Prostate gland (tissue), 2 donors: ENCODE measurements at places on chromosomes 4 and X. TPM values are rescaled to one million over a fixed set of nuclear protein-coding genes. Genes with fewer than 3 reads are reported as not detected.

SRPX gene
- total RNA-seq, result 8.6 TPM

MAPK10 gene
- total RNA-seq, result 64.9 TPM

DNA sequence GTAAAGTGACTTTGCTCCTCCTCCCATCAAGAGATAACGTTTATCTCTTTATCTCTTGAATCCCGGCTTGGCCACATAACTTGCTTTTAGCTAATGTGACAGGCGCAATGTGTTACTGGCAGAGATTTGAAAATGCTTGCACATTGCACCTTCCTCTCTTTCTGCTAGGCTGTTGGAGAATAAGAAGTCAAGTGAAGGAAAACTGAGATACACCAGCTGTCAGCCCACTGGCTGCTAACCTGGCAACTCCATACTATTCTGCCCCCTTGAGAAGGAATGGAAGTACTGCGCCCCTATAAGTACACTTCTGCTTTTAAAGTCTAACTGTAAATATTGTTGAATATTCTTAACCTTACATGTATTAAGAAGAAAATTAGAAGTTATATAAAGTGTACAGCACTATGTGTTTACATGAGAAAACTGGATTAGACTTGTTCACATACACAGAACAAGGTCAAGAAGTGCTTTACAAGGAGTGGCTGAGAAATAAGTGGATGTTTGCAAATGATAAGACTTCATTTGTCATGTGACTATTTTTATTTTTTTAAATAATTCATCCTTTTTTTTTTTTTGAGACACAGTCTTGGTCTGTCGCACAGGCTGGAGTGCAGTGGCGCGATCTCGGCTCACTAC, 424.5 kb upstream of the CTSO start:
- DNase-seq, result no peak

ZFP42 gene
- total RNA-seq, result not detected

DNA sequence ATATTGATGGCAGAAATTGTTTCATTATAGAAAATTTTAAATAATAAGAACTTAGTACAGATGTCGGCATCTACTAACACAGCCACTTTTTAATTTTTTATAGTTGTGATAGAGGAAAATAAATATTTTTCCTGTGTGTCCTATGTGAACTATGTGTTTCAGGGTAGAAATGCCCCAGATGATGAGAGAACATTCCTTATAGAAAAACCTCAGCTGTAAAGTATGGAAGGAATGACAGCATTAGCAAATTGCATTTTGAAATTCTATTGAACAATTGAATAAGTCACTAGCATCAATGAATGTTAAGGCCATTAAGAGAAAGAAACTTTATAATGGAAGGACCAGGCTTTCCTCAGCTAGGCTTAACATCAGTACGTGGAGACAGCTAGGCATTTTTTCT, 149.2 kb downstream of the CFAP299 start:
- no peak for DNase-seq

- DNase-seq, result no peak
Measured at GRCh38 chr4:114025176-114025777, 45.8 kb upstream of the ARSJ start.

SATL1 gene
- 0.80 TPM for total RNA-seq

GRCh38 chr4:168849030-168849675, 160.9 kb downstream of the CBR4 start:
- DNase-seq, result no peak

AFF2 gene
- 0.27 TPM for total RNA-seq

GRCh38 chr4:2842687-2843262, 869 bp upstream of the ADD1 start:
- DNase-seq, result no peak

NSG1 gene
- 88.8 TPM for total RNA-seq

- no peak for DNase-seq
Measured at GRCh38 chr4:114304567-114304966, 294.0 kb upstream of the UGT8 start.

MAGEB2 gene
- not detected for total RNA-seq

FNIP2 gene
- 31.1 TPM for total RNA-seq

TMEM144 gene
- total RNA-seq, result 8.1 TPM

KDR gene
- total RNA-seq, result 22.7 TPM

PABPC1L2A gene
- 5.6 TPM for total RNA-seq

DNA sequence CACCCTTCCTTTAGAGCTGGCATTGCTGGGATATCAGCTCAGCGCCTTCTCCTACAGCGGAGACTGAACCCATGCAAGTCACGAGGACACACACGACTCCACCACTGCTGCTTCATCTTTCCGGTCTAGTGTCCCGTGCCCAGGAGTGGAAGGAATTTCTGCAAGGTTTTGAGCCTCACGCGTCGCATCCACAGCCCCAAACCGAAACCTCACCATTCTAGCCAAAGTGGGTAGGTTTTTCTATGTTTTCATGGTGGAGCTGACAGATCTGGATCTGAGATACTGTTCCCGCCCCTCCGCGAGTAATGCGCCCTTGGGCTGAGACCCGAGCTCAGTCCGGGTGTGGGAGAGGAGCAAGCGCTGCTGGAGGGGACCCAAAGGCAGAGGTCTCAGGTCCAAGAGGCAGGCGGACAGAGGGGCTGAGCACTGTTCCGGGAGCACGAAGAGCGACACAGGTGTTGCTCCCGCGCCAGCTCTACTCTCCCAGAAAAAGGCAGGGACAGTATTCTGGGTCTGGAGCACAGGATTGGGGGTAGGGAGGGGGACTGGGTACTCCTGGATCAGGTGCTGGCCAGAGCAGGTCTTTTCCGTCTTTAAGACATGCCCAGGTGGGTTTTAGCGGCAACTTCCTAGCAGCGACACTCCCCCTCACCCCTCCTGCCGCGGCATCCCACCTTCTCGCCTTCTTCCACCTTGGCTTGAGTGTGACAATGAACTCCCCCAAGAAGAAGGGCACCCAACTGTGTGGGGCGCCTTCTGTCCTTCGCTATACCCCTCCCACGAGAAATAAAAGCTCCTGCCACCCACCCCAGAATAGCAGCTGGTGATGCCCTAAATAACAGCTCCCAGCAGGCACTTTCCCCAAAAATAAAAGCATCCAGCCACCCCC, 1.8 kb downstream of the EPHA5 start:
- peak; percentile 46 for DNase-seq

DUSP21 gene
- total RNA-seq, result not detected

UGT2B17 gene
- total RNA-seq, result 0.23 TPM

GRCh38 chr4:72451349-72451748, 117.7 kb downstream of the ADAMTS3 start:
- no peak for DNase-seq

GRCh38 chr4:45925809-45926208, 198.0 kb downstream of the GABRG1 start:
- DNase-seq, result no peak

LAP3 gene
- 98.1 TPM for total RNA-seq

GRCh38 chr4:7635445-7636239, 200.9 kb upstream of the PSAPL1 start:
- DNase-seq, result no peak

DNA sequence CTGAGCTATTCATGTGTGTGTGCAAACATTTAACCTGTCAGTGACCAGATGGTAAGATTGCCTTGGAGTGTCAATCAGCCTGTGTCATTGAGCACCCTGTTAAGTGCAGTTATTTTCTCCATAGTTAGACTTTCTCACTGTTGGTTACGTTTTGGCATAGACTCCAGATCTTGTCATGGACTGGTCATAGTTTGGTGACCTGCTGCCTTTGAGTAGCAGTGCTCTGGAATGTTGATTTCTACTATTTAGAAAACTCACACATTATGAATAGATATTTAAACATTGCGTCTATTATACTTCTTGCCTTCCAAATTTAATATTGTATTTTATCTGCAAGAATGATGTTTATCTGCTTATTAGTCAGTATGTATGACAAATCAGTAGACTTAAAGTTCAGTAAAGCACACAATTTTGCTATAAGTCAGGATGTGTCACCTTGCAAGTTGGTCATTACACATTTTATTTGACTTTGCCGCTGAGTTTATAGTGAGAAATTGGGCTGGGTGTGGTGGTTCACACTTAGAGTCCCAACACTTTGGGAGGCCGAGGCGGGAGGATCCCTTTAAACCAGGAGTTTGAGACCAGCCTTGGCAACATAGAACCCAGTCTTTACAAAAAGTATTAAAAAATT, 42.4 kb downstream of the KIAA0232 start:
- DNase-seq, result no peak

DNA sequence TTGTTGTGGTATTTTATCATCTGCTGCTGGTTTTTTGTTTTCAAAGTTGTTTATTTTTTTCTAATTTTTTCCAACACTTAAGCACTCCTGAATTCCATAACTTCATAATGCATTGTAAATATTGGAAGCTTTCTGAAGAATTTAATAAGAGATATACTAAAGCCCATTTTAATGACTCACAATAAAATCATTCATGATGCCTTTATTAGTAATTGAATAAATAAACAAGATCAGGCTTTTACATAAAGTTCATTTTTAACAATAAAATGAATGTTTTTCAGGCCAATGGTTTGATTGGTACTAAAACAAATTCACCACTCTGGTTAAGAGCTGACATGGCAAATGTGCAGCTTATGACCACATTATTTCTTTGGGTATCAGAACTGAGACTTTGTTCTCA, 408.2 kb upstream of the SMIM31 start:
- no peak for DNase-seq

DNA sequence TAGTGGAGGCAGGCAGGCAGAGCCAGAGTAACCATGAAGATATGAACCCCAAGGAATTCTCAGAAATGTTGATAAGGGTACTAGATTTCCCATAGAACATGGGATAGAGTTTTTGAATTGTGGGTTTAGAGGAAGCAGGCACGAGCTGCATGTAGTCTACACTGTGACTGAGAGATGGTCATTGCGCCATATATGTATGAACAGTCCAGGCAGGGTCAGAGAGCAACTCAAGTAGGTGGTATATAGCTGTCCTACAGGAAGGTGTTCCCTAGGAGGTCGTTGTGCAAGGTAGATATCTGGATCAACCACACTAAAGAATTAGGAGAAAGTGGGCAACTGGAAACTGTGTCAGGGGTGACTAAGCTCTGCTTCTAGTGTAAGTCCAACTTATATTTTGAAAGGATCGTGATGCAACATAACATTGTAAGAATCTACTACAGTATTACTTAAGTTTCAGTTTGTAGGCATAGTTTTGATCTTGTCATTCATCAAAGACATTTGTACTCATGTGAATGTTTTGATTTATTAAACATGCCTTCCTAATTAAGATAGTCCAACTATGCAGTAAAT, 94.6 kb downstream of the HPGD start:
- DNase-seq, result no peak

- no peak for DNase-seq
Measured at GRCh38 chrX:119735467-119735866, 22.9 kb upstream of the SOWAHD start.

GRCh38 chr4:183853548-183853940, 51.6 kb upstream of the STOX2 start:
- no peak for DNase-seq

SLIT2 gene
- 11.0 TPM for total RNA-seq

- DNase-seq, result no peak
Measured at GRCh38 chr4:2617955-2618354, 81.5 kb downstream of the FAM193A start.

CT45A2 gene
- not detected for total RNA-seq

LIMCH1 gene
- 62.8 TPM for total RNA-seq
